NCI-H1417 treated with DMSO at 0.1 percent for 48 hours (cell line): ENCODE measurements at places on chromosomes 5 and 9.

GRCh38 chr5:1375871-1376810 lies 31.2 kb upstream of the CLPTM1L start:
- DNase-seq, result no peak

DNA sequence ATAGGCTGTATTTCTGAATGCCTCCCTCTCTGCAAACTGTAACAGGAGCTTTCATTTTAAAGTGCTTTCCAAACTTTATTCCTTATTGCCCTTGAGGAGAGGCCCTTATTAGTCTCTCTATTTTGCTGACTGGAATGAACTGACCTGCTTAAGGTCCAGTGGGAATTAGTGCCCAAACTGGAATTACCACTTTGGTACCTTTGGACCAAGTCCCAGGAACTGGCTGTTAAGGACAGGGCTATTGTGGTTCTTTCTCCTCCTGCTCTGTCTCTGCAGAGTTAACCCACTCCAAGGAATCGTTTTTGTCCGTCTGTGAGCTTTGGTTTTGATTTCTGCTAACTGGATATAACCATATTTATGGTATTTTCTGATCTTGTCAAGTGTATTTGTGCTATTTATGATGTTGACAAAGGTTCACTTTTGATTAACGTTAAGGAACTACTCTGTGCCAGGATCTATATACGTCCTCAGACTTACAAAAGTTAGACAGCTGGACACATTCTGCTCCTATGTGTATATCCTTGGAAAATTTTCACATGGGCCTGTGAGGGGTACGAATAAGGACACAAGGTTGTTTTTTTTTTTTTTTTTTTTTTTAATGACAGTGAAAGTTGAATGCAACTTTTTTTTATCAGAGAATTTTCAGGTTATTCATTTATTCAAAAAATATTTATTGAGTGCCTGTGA lies 189.1 kb upstream of the ANKRD55 start:
- no peak for DNase-seq

DNA sequence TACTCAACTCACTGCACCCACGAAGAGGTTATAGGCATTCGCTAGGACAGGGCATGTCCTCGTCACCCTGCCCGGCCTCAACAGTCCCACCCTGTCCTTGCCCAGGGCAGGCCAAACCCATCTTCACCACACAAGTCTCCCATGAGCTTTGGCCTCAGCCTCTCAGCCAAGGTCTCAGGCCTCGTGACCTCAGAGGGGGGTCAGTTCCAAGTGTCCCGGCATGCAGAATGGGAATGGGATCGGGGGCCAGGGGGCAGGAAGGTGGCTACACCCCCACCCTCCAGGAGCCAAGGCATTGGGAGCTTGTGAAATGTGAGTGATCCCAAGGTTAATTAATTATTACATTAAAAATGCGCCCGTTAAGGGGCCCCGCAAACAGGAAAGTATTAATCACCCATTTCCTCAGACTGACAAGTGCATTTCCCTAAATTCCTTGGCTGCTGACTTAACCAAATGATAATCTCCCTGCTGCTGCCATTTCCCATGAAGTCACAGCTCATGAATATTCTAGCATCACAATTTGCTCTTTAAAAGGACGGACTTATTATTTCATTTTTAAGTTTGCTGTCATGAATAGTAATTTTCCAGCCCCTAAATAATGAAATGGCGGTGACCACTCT lies 8.0 kb upstream of the UBAC1 start:
- DNase-seq, result no peak

- DNase-seq, result peak; percentile 16
Measured at GRCh38 chr5:39040875-39041274, 33.3 kb downstream of the RICTOR start.

DNA sequence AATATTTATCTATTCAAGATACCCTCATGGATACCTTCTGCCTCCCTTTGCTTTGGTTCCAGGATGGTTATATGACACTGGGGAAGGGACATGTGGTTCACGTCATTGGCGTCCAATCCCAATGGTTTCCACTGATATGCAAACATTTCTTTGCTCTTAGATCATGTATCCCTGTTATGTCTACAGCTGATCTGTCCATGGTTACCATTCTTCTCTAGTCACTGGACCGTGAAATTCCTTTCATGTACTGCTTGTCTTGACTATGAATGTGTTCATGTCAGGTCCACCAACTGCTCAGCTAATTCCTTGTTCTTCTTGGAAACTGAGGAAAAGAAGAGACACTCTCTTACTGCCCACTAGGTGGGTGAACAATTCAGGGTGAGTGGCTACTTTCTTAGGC lies 391.1 kb upstream of the ZNF608 start:
- DNase-seq, result no peak

- no peak for DNase-seq
Measured at GRCh38 chr5:88058625-88059024, 210.0 kb downstream of the TMEM161B start.

GRCh38 chr5:67315082-67315989 lies 118.7 kb upstream of the CD180 start:
- DNase-seq, result no peak

GRCh38 chr5:139985733-139986132 lies 57.4 kb downstream of the NRG2 start:
- no peak for DNase-seq

DNA sequence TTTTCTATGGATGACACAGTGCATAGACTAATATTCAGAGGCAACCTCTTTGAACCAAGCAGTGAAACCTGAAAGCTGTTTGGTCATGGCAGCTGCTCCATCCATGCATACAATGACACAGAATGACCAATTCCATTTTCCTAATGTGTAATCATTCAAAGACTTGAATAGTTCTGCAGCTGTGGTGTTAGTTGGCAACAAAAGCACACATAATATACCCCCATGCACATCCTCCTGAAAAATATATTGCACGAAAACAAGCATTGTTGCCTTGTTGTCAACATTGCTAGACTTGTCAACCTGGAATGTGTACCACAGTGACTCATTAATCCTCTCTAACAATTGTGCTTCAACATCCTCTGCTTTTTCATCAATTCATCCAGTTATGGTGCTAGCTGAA lies 71.0 kb upstream of the SEMA6A start:
- no peak for DNase-seq

- DNase-seq, result no peak
Measured at GRCh38 chr5:107112216-107112615, 558.5 kb downstream of the EFNA5 start.

DNA sequence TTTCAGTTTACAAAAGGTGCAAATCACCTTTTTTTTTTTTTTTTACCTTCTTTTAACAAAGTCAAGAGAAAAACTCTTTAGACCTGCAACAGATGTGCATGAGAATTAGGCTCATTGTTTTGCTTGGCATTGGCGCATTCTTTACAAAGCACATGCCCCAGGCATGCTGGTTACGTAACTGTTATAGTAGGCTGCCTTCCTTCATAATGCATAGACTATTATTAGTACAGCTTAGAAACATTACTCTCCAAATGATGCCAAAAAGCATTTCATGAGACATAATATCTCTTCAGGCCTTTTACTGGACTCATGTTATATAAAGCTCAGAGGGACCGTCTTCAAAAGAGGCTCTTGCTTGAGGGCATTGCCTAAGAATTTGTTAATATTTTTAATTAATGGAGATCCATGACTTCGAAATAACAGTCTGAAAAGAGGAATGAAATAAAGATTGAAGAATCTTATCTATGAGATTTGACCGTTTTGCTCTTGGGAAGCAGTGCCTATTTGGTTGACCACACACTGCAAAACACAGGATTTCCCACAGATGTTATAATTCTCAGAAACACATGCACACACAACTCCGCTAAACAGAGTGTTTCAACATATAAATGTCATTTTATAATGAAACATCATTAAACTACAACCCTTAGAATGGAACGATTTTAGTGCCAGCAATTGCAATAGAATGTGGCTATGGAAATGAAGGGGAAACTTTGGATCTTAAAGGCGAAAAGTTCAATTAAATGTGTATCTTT lies 478.7 kb downstream of the PRR16 start:
- no peak for DNase-seq

- no peak for DNase-seq
Measured at GRCh38 chr9:126849591-126850225, 10.7 kb upstream of the ZBTB34 start.

DNA sequence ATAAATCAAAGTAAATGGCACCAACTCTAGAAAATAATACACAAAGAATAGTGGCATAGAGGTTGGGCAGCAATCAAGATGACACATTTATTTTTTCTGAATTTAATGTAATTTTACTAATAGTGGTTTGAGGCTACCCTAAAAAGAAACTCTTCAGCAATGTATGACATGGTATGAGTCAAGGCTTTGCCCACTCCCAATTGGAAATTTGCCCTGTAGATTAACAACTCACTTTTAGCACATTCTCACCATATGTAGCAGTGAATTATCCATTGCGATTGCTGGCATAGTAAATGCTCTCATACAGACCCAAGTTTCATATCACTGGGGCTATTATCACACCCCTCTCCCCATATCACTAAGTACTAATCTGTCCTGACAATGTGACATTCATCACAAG lies 832.1 kb upstream of the ZNF608 start:
- DNase-seq, result no peak

GRCh38 chr9:82722051-82722450 lies 340.9 kb downstream of the RASEF start:
- DNase-seq, result no peak

GRCh38 chr9:122008559-122008958 lies 84.5 kb downstream of the TTLL11 start:
- no peak for DNase-seq

DNA sequence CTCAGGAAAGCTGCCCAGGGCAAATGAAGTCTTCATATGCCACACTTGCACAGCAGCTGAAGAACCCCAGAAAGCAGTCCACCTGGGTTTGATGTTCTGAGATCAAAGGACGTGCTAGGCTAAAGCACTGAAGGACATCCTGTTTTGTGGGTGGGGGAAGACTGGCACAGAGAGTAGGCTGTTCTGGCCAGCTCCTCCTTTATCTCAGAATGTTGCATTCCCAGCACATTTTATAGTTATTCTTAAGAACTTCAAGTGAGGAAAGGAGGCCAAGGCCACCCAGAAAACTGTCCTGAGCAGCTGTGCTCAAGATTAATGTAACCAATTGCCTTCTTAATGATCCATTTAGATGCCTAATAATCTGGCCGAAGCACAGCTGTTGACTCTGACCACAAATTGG lies 10.9 kb downstream of the SHOC1 start:
- no peak for DNase-seq

DNA sequence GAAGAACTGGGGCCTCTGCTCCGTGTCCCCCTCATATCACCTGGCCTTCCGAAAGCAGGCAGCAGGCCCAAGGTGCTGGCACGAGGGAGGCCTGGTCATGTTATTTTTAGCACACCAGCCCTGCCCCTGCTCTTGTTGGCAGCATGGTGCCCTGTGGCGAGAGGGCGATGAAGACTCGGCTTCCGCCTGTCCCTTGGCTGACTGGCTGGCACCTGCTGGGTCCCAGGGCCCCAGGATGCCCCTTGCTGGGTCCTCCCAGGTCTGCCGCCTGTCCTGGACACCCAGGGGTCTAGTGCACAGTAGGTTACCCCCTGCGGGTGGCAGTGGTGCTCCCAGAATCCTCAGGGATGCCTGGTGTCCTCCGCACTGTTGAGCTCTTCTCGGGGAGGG lies 77.0 kb downstream of the RXRA start:
- no peak for DNase-seq

DNA sequence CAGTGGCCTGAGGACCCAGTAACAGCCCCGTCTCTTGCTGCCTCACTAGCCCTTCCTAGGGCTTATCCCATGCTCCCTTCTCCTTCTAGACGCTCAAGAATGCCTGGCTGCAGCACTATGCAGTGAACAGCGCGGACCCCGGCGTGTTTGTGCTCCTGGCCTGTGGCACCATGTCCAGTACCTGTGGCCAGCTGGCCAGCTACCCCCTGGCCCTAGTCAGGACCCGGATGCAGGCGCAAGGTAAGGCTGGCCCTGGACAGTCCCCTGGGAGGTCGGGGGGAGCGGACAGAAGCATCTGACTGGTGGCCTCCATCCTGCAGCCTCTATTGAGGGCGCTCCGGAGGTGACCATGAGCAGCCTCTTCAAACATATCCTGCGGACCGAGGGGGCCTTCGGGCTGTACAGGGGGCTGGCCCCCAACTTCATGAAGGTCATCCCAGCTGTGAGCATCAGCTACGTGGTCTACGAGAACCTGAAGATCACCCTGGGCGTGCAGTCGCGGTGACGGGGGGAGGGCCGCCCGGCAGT lies 20.5 kb downstream of the PTGES2 start:
- no peak for DNase-seq

GRCh38 chr9:15512889-15513288 lies 2.1 kb upstream of the PSIP1 start:
- DNase-seq, result no peak

GRCh38 chr9:36147441-36148175 lies 11.1 kb downstream of the GLIPR2 start:
- DNase-seq, result no peak

DNA sequence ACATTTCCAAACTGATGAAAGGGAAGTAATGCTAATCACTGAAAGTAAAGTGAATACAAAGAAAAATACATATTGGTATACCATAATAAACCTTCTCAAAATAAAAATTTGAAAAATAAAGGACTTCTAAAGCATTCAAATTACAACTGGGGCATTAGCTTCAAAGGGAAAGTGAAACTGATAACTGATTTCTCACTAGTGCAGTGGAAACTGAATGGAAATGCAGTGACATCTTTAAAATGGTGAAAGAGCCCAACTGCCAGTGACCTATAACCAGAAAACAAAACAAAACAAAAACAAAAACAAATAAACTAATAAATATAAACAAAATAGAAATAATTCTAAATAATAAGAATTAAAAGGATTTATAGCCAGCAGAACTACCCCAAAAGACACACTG lies 297.5 kb upstream of the GRIN3A start:
- no peak for DNase-seq

- no peak for DNase-seq
Measured at GRCh38 chr9:133003671-133004090, 25.2 kb downstream of the GFI1B start.

GRCh38 chr5:177098470-177099141 lies 11.9 kb downstream of the FGFR4 start:
- no peak for DNase-seq

GRCh38 chr9:133954862-133955529 lies 37.1 kb downstream of the VAV2 start:
- no peak for DNase-seq

GRCh38 chr5:124040799-124041198 lies 528.8 kb downstream of the CSNK1G3 start:
- DNase-seq, result no peak
